ENCODE measurements at places on chromosomes 11 and 22.
A peak's percentile ranks its signal among the peaks of the same experiment; 100 is the strongest.

DNA sequence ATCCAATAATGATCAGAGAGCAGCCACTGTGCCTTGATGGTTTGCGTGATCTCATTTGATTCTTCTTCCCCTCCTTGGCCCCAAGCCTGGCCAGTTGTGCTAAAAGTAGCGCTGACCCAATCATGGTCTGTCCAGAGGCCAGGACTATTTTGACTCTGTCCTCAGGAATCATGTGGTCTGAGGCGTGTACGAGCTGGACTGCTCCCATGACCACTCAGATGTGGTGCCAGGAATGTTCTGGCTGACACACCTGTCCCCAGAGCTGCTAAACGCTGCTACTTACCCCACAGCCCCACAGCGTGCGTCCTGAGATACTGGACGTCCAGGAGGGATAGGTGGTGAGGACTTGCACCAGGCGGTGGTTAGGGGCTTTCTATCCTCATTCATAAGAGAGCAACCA lies 70.5 kb downstream of the FEZ1 start:
- peak; percentile 25 for DNase-seq

DNA sequence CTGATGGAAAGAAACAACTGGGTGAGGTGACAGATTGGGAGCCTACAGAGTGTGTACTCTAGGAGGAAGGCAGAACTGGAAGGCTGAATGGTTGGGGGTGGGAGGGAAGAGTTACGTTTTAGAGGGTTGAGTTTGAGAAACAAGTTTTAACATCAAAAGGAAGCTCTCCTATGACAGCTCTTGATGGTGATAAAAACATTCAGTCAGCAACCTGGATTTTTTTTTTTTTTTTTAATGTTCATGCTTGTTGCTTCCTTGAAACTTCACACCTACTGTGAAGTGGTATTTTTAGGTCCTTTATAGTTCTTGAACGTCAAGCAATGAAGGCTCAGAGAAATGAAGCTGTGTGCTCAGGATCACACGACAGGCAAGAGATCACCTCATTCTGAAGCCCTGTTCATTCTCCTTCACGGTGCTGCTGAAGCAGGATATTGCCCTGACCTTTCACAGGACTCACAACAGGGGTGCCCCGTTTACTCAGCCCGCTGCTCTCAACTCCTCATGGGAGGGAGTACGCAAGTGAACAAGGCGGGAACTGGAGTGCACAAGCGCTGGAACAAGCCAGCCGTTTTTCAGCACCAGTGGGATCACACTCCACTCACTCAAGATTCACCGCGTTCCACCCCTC lies 1.6 kb upstream of the TMEM109 start:
- DNase-seq, result no peak

- DNase-seq, result no peak
These were observed 59.7 kb upstream of the GDPD4 start for GRCh38 chr11:77361184-77361583.

- DNase-seq, result no peak
These were observed 29.4 kb upstream of the LYVE1 start for GRCh38 chr11:10597877-10598351.

- DNase-seq, result no peak
These were observed 145.9 kb downstream of the CTTN start for GRCh38 chr11:70544067-70544773.

- DNase-seq, result peak; percentile 54
These were observed 43.8 kb upstream of the BARX2 start for GRCh38 chr11:129331871-129332274.
